ENCODE measurements at places on chromosomes 16 and 17. TPM values are rescaled to one million over a fixed set of nuclear protein-coding genes. Genes with fewer than 3 reads are reported as not detected.

GRCh38 chr16:74836111-74836671 is 61.6 kb upstream of the FA2H start:
- no peak for DNase-seq

- DNase-seq, result peak; percentile 58
These were observed at the start of gene WIPI1 for GRCh38 chr17:68457168-68457538. WIPI1 (minus strand) TSS chr17:68457496; CDS start chr17:68457421, 75 bp downstream.

The AXIN2 gene
- 1.0 TPM for total RNA-seq

The NOTUM gene
- 0.49 TPM for total RNA-seq

DNA sequence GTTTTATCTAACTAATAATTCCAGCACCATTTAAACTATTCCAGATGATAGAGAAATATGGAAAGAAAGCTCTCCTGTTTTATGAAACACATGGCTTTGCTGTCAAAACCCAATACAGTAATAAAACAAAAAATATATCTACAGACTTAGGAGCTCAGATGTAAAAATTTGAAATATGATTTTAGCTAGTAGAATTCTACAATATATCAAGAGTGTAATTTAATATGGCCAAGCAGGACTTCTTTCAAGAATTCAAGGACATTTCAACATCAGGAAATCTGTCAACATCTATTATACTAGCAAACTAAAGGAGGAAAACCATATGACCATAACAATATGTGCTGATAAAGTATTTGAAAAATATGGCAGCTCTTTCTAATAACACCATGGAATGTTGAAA is 57.5 kb downstream of the CCDC182 start:
- no peak for DNase-seq

- peak; percentile 65 for DNase-seq
These were observed 66.8 kb downstream of the DNAH3 start for GRCh38 chr16:21083729-21084268.

The C17orf78 gene
- total RNA-seq, result not detected

- peak; percentile 20 for DNase-seq
These were observed 2.9 kb upstream of the CRYBA1 start for GRCh38 chr17:29243792-29244191.

- DNase-seq, result peak; percentile 19
These were observed 487 bp downstream of the RANBP10 start for GRCh38 chr16:67805718-67806427.

The TBKBP1 gene
- 13.6 TPM for total RNA-seq

DNA sequence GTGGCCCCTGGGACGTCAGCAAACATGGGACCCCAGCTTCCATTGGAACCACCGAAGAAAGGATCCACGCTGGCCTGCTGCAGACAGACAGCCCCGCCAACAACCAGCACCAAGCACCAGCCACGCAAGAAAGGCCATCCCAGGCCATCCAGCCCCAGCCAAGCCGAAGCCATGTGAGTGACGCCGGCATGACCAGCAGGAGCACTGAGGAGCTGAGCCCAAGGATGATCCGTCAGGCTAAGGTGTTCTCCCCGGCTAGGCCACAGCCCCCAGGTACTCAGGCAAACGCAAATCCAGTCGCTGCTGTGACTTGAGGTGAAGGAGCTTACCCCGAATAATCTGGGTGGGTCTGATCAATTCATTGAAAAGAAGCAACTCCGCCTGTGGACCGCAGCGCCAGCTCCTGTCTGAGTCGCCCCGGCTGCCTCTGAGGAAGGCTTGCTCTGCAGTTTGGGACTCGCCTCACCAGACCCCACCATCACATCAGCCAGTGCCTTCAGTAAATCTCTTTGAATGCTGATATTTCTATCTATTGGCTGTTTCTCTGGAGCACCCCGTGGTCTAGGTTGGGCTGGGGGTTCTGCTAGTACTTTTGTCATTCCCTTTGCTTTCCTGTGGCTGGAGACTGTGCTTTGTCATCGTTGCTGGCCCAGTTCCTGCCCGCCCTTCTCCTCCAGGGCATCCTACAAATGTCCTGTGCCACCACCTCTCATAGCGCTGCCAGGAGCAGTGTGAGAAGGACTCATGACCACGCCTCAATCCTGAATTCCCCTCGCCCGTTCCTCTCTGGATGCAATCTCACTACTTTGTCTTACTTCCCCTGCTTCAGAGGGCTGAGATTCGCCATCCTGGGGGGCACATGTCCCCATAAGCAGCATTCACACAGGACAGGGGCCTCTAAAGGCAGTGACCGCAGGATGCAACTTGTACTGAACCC is 8.1 kb upstream of the CBX2 start:
- no peak for DNase-seq

- DNase-seq, result no peak
These were observed 102.8 kb upstream of the AXIN2 start for GRCh38 chr17:65664266-65664665.

DNA sequence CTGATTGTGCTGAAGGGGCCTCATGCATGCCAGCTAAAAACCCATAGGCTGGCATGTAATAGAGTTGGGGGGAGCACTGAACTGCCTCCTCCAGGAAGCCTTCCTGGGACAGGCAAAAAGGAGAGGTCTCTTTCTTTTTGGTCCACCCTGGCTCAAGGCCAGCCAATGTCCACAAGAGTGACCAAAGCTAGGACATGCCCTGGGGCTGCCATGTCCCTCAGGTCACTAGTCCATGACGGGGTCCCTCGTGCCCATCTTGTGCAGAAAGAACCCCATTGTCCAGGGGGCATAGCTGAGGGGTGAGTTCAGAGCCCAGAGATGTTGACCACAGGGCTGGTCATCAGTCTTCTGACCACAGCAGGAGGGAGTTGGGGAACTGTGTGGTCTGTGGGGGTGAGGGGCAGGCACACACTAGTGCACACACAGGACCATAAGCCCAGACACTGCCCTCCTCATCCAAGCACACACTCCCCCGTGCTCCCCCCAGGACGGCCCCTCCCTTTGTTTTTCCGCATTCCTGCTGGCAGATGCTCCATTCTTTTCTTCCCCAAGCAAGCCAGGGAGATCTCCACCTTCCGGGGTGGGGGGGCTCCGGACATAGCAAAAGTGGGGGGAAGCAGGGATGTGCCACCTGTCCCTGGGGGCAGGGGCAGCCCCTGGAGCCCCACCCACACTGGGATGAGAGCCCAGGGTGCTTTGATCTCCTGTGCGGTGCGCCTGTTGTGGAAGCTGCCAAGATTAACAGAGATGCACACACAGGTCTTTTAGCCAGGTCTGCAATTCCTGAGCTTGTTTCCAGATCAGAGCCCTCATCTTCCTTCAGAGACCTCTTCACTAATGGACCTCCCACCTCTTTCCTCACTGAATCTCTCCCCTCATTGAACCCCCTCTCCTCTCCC is 25.2 kb upstream of the PHB1 start:
- no peak for DNase-seq

The C16orf96 gene
- 0.16 TPM for total RNA-seq

DNA sequence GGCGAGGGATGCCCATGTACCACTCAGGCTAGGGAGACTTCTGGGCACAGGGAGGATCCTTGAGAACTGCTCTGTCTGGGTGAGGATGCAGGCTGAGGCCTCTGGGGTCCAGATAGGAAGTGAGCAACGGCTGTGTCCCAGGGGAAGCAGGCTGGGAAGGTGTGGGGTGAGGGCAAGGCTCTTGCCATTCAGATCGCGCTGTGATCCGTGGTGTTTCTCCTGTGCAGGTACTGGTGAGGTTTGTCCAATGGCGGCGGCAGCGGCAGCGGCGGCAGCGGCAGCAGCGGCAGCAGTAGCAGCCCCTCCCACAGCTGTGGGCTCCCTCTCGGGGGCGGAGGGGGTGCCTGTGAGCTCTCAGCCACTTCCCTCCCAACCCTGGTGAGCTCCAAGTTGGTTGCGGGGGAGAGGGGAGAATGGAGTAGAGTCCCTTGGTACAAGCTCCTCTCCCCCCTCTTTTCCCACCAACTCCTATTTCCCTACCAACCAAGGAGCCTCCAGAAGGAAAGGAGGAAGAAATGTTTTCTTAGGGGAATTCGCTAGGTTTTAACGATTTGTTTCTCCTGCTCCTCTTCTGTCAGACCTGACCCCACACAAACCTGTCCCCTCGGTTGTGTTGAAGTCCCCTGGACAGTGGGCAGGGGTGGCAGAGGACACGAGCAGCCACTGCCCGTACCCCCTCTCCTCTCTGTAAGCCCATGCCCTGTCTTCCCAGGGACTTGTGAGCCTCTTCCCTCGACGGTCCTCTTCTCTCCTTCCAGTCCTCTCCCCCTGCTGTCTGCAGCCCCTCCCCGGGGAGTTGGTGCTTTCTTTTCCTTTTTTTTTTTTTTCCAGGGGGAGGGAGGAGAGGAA is 1.9 kb upstream of the PRRT2 start:
- DNase-seq, result peak; percentile 76

All from activated CD8-positive, alpha-beta T cell treated with anti-CD3 and anti-CD28 coated beads for 36 hours (primary cell).